Ovary (tissue), 10 donors: ENCODE measurements at places on chromosomes 4 and X. TPM values are rescaled to one million over a fixed set of nuclear protein-coding genes. Genes with fewer than 3 reads are reported as not detected.

The FGFBP2 gene
- 1.7 TPM for polyA plus RNA-seq

The ZCCHC12 gene
- 2.2 TPM for polyA plus RNA-seq

The MAPK10 gene
- 19.3 TPM for polyA plus RNA-seq

The CFAP99 gene
- polyA plus RNA-seq = 0.10 TPM

The MEPE gene
- polyA plus RNA-seq = not detected

The PDGFC gene
- 48.8 TPM for polyA plus RNA-seq

The SLC7A11 gene
- 0.18 TPM for polyA plus RNA-seq

The MAGEA2B gene
- not detected for polyA plus RNA-seq

The ERVMER34-1 gene
- polyA plus RNA-seq = 1.0 TPM

The CENPVL3 gene
- 0.20 TPM for polyA plus RNA-seq

The CORIN gene
- 7.9 TPM for polyA plus RNA-seq

The RLIM gene
- 14.6 TPM for polyA plus RNA-seq

The MAGEB2 gene
- 0.27 TPM for polyA plus RNA-seq

The IGSF1 gene
- polyA plus RNA-seq = 3.5 TPM

The HSFX1 gene
- polyA plus RNA-seq = 3.2 TPM

The BTC gene
- polyA plus RNA-seq = 0.75 TPM

The AREG gene
- 146 TPM for polyA plus RNA-seq

The RHOXF1 gene
- not detected for polyA plus RNA-seq

The RS1 gene
- polyA plus RNA-seq = not detected

The CCDC158 gene
- polyA plus RNA-seq = 0.02 TPM

The KCND1 gene
- 4.2 TPM for polyA plus RNA-seq

The EVC2 gene
- polyA plus RNA-seq = 8.1 TPM

The TMEM47 gene
- 49.2 TPM for polyA plus RNA-seq

The AMOT gene
- 13.1 TPM for polyA plus RNA-seq

The MAGEB1 gene
- not detected for polyA plus RNA-seq

The ASMT gene
- polyA plus RNA-seq = 0.23 TPM

The AKAP14 gene
- polyA plus RNA-seq = 0.47 TPM
